ENCODE measurements at places on chromosomes 7 and 10. TPM values are rescaled to one million over a fixed set of nuclear protein-coding genes. Genes with fewer than 3 reads are reported as not detected.

- H3K27me3 ChIP-seq, result no peaks in the 10 kb centered on the region
- H3K4me1 ChIP-seq, result peaks cover 6% of the 10 kb centered on the region
- peaks cover 12% of the 10 kb centered on the region for H3K36me3 ChIP-seq
Measured at GRCh38 chr7:87159538-87159937, 7.3 kb downstream of the DMTF1 start.

DNA sequence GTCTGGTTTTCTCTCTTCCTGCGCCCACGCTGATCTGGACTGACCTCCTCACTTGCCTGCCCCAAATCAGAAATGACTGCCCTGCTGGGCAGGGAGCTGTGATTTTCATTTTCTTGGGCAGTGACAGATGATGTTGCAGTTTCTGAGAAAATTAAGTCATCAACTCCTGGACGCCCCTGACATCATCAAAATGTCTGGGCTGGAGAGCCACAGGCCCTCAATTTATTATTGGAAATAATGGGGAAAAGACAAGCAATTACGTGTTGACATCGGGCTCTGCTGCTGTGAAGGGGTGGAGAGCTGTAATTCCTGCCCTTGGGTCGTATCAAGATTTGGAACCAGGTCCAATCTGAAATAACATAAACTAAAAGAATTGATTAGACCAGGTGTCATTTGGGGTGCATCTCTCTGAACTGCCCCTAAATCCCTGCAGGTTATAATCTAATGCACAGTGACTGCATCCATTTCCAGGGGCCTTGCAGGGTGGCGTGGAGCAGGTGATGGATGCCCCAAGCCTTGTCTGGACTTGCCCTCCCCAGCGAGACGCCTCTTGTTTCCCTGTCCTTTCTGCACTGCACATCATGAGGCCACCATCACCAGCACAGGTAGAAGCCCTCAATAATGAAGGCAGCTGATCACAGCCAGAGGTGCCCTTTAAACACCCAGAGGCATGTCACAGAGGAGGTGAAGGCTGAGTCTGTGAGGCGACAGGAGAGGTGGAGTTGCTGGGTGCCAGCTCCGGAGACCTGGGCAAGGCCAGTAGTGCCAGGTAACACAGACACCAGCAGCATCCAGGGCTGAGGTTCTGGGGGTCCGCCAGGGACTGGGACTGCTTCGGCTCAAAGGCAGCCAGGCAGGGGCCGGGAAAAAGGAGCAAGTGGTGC is 98.7 kb downstream of the HTR5A start:
- H3K4me3 ChIP-seq, result no peak overlapping the region
- H3K36me3 ChIP-seq, result no peaks in the 10 kb centered on the region
- no peaks in the 10 kb centered on the region for H3K4me1 ChIP-seq
- DNase-seq, result no peak
- no peak overlapping the region for H3K27ac ChIP-seq

DNA sequence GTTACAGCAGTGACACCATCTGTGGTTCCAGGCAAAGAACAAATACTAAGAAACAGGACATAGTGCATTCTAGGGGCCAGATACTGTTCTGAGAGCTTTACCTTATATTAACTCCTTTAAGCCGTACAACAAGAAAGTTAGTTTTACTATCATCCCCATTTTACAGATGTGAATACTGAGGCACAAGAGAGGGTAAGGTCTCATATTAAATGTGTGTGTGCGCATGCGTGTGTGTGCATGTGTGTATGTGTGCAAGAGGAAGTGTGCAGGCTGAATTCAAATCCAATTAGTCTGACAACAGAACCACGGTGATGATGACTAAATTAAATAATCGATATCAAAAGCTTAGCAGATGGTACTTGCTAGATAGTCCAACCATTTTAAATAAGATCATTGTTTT is 11.0 kb downstream of the TECTB start:
- no peak for DNase-seq
- no peak overlapping the region for H3K27ac ChIP-seq
- H3K4me1 ChIP-seq, result no peaks in the 10 kb centered on the region
- no peaks in the 10 kb centered on the region for H3K36me3 ChIP-seq
- no peak overlapping the region for H3K4me3 ChIP-seq

- no peaks in the 10 kb centered on the region for H3K4me1 ChIP-seq
- no peaks in the 10 kb centered on the region for H3K36me3 ChIP-seq
- H3K27ac ChIP-seq, result no peak overlapping the region
- H3K4me3 ChIP-seq, result no peak overlapping the region
- no peaks in the 10 kb centered on the region for H3K27me3 ChIP-seq
Measured at GRCh38 chr7:156504687-156505545, 135.7 kb upstream of the RNF32 start.

GRCh38 chr10:3622845-3623621 is 162.0 kb downstream of the KLF6 start:
- peak; percentile 45 for DNase-seq
- no peaks in the 10 kb centered on the region for H3K27me3 ChIP-seq
- no peak overlapping the region for H3K4me3 ChIP-seq
- peaks cover 34% of the 10 kb centered on the region for H3K4me1 ChIP-seq
- H3K27ac ChIP-seq, result peak overlapping the region; percentile 17
- H3K36me3 ChIP-seq, result no peaks in the 10 kb centered on the region

CLDN3 gene
- total RNA-seq, result not detected

DNA sequence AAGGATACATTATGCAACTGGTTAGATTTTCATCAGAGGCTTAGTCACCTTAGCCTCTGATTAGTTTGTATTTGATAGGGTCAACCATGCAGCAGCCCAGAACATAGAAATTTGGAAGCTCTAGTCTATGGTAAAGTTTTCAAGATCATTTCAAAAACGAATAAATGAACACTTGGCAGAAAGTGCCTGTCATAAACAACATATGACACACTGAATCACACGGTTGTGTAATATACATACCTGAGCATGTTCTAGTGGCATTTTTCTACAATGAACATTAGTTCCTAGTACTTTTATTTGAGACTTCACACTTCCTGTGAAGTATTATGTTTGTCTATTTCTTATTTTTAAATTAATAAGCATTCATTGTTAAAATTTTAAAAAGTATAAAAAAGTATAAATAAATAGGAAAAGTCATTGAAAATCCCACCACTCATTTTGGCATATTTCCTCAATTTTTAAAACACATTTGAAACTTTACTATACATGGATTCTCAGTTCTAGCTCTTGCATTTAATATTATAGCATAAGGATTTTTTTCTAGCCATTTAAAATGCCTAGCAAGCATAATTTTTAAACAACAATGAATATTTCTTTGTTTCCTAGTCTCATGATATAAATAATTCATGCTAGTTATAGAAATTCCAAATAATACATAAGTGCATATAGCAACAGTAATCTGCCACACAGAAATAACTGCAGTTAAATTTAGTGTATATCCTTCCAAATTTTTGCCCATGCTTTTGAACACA is 25.7 kb upstream of the PRPS1L1 start:
- H3K4me1 ChIP-seq, result no peaks in the 10 kb centered on the region
- DNase-seq, result no peak
- no peak overlapping the region for H3K4me3 ChIP-seq
- H3K36me3 ChIP-seq, result no peaks in the 10 kb centered on the region
- no peak overlapping the region for H3K27ac ChIP-seq

PRSS37 gene
- not detected for total RNA-seq

- no peaks in the 10 kb centered on the region for H3K27me3 ChIP-seq
- H3K4me3 ChIP-seq, result no peak overlapping the region
- H3K4me1 ChIP-seq, result no peaks in the 10 kb centered on the region
- no peak overlapping the region for H3K27ac ChIP-seq
- no peak for DNase-seq
Measured at GRCh38 chr10:48834189-48834965, 105.3 kb downstream of the LRRC18 start.

DNA sequence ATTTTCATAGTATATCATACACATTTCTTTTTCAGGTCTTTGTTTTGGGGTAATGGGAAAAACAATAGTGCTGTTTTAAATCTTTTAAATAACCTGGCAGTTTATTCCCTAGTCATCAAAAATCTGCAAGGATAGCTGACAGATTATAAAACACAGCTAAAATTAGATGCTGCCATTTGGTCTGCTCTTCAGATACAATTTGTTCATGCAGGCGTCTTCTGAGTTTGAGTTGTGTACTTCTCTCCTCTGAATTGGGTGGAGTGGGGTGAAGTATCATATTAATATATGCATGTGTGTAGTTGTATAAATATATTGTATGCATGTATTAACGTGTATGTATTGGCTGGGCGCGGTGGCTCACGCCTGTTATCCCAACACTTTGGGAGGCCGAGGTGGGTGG is 42.9 kb upstream of the ST7 start:
- H3K4me3 ChIP-seq, result no peak overlapping the region
- H3K27me3 ChIP-seq, result no peaks in the 10 kb centered on the region
- no peak overlapping the region for H3K27ac ChIP-seq
- DNase-seq, result no peak

GRCh38 chr10:46525824-46526681 is 30.4 kb downstream of the GPRIN2 start:
- no peaks in the 10 kb centered on the region for H3K4me1 ChIP-seq
- H3K36me3 ChIP-seq, result no peaks in the 10 kb centered on the region
- no peak overlapping the region for H3K27ac ChIP-seq
- no peaks in the 10 kb centered on the region for H3K27me3 ChIP-seq

DNA sequence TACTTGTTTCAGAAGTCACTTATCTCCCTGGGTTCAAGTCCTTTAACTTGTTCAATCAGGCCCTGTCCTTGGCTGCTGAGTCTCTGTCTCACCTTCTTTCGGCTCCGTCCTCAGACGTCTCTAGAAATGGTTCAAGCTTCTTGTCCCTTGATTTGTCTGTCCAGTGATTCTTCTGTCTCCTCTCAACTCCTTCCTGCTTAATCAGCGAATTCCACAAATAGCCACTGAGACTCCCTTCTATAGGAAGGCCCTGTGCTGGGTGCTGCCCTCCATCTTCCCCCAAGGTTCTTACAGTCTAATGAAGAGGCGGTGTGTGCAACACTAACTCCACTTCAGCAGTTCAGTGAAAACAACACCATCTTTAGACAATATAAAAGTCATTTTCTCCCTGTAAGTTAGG is 12.7 kb downstream of the FAM241B start:
- no peak overlapping the region for H3K27ac ChIP-seq
- no peaks in the 10 kb centered on the region for H3K36me3 ChIP-seq
- H3K4me3 ChIP-seq, result no peak overlapping the region
- no peaks in the 10 kb centered on the region for H3K27me3 ChIP-seq

- no peaks in the 10 kb centered on the region for H3K36me3 ChIP-seq
- no peak overlapping the region for H3K27ac ChIP-seq
- no peaks in the 10 kb centered on the region for H3K27me3 ChIP-seq
- H3K4me3 ChIP-seq, result no peak overlapping the region
Measured at GRCh38 chr10:110479710-110480109, 18.0 kb upstream of the DUSP5 start.

LRIT1 gene
- not detected for total RNA-seq

GRCh38 chr7:47568547-47568946 is 13.4 kb downstream of the TNS3 start:
- DNase-seq, result no peak
- H3K27me3 ChIP-seq, result peaks cover 2% of the 10 kb centered on the region
- no peak overlapping the region for H3K27ac ChIP-seq
- H3K36me3 ChIP-seq, result no peaks in the 10 kb centered on the region
- H3K4me1 ChIP-seq, result peaks cover 7% of the 10 kb centered on the region

GRCh38 chr7:142412551-142413193 is 154.8 kb upstream of the PRSS58 start:
- H3K27ac ChIP-seq, result no peak overlapping the region
- no peak overlapping the region for H3K4me3 ChIP-seq
- DNase-seq, result no peak
- H3K36me3 ChIP-seq, result no peaks in the 10 kb centered on the region

GRCh38 chr7:26428571-26428970 is 136.9 kb downstream of the SNX10 start:
- no peaks in the 10 kb centered on the region for H3K36me3 ChIP-seq
- H3K4me1 ChIP-seq, result no peaks in the 10 kb centered on the region
- H3K27me3 ChIP-seq, result no peaks in the 10 kb centered on the region
- no peak overlapping the region for H3K27ac ChIP-seq
- DNase-seq, result no peak

GRCh38 chr10:46236941-46237681 is 49.7 kb upstream of the ANTXRL start:
- no peak overlapping the region for H3K4me3 ChIP-seq
- H3K27me3 ChIP-seq, result no peaks in the 10 kb centered on the region
- H3K4me1 ChIP-seq, result no peaks in the 10 kb centered on the region
- no peaks in the 10 kb centered on the region for H3K36me3 ChIP-seq

GRCh38 chr7:150663802-150664494 is 21.6 kb upstream of the GIMAP2 start:
- H3K4me3 ChIP-seq, result no peak overlapping the region
- no peaks in the 10 kb centered on the region for H3K36me3 ChIP-seq
- H3K27ac ChIP-seq, result peak overlapping the region; percentile 96
- no peak for DNase-seq

DNA sequence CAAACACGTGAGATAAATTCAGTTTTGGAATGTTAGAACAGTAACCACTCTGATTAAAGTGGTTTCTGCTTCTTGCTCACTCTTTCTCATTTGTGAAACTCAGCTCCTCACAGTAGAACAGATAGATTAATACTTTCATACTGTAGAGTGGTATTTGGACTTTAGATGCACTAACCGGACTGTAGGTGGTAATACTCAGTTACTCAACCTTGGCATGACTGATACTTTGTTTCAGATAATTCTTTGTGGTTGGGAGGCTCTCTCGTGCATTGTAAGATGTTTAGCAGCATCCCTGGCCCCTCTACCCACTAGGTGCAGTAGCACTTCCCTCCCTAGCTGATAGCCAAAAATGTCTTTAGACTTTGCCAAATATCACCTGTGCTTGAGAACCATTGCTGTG is 37.6 kb downstream of the MCU start:
- no peak overlapping the region for H3K4me3 ChIP-seq
- no peak overlapping the region for H3K27ac ChIP-seq
- H3K36me3 ChIP-seq, result no peaks in the 10 kb centered on the region

DNA sequence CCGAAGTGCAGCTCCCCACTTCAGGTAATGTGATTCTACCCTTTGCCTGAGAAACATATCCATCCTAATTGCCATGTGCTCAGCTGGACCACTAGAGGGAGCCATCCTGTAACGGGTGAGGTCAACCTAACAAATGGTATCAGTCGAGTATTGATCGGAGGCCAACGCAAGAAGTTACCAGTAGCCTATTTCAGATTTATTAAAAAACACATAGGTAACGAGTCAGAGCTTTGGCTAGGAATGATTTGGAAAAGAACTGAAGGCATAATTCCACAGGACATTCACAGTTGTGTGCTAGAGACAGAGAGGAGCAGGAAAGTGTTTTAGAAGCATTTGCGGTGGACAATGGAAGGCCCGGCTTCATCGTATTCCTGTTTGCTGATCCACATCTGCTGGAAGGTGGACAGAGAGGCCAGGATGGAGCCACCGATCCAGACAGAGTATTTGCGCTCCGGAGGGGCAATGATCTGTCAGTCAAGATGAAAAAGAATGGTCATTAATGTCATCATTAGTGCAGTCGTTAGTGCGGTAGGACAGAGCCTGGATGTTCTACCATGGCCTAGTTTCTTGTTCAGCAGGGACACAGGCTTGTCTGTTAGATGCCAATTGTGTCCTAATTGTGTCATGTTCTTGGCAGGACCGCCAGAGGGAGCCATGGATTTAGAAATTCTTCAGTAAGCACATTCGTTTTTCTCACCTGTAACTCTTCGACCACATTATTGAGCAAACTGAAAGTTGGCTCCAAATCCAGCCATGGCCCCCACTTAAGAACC is 17.5 kb downstream of the ACTA2 start:
- peaks cover 21% of the 10 kb centered on the region for H3K4me1 ChIP-seq
- DNase-seq, result peak; percentile 69
- H3K4me3 ChIP-seq, result no peak overlapping the region
- no peak overlapping the region for H3K27ac ChIP-seq

- no peaks in the 10 kb centered on the region for H3K4me1 ChIP-seq
- H3K36me3 ChIP-seq, result no peaks in the 10 kb centered on the region
- no peak for DNase-seq
- H3K4me3 ChIP-seq, result no peak overlapping the region
- no peaks in the 10 kb centered on the region for H3K27me3 ChIP-seq
- no peak overlapping the region for H3K27ac ChIP-seq
Measured at GRCh38 chr7:107779647-107780099, 23.4 kb downstream of the SLC26A3 start.

EPC1 gene
- total RNA-seq, result 20.4 TPM

Measured in GM12878 (cell line).